NCI-H1105 (cell line): ENCODE measurements at places on chromosomes 5 and 9.
A peak's percentile ranks its signal among the peaks of the same experiment; 100 is the strongest.

- no peak for DNase-seq
Observed at GRCh38 chr5:154836225-154836624, 14.2 kb downstream of the FAXDC2 start.

DNA sequence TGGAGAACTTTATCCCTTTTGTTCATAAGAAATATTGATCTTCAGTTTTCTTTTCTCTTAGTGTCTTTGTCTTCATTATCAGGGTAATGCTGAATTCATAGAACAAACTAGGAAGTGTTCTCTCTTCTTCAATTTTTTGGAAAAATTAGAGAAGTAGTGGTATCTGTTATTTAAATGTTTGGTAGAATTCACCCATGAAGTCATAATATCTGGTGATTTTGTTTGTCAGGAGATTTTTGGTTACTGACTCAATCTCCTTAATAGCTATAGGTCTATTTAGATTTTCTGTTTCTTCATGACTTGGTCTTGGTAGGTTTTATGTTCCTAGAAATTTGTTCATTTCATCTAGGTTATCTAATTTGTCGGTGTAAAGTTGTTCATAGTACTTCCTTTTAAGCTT, 45.4 kb upstream of the STARD4 start:
- DNase-seq, result no peak

GRCh38 chr5:103539376-103540330, 22.9 kb downstream of the NUDT12 start:
- no peak for DNase-seq

DNA sequence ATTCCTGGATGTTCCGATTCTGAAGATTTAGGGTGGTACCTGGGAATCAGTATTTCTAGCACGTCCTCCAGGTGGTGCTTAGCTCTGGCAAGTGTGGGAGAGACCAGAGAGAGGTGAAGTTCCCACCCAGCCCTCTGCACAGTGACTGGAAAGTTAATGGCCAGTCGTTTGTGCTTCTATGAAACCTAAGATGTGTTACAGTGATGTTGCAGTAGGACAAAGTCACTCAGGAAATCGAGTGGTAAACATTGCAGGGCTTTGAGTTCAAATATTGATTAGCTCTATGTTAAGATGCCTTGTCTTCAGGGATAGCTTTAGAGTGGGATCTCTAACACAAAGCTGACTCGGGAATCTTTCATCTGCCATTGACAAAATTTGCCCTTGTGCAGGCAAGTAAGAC, 55.6 kb downstream of the PIK3R1 start:
- no peak for DNase-seq

GRCh38 chr5:33317271-33317670, 123.5 kb upstream of the TARS1 start:
- no peak for DNase-seq

- peak; percentile 64 for DNase-seq
Observed at GRCh38 chr5:76986825-76987526, 34.1 kb downstream of the CRHBP start.

DNA sequence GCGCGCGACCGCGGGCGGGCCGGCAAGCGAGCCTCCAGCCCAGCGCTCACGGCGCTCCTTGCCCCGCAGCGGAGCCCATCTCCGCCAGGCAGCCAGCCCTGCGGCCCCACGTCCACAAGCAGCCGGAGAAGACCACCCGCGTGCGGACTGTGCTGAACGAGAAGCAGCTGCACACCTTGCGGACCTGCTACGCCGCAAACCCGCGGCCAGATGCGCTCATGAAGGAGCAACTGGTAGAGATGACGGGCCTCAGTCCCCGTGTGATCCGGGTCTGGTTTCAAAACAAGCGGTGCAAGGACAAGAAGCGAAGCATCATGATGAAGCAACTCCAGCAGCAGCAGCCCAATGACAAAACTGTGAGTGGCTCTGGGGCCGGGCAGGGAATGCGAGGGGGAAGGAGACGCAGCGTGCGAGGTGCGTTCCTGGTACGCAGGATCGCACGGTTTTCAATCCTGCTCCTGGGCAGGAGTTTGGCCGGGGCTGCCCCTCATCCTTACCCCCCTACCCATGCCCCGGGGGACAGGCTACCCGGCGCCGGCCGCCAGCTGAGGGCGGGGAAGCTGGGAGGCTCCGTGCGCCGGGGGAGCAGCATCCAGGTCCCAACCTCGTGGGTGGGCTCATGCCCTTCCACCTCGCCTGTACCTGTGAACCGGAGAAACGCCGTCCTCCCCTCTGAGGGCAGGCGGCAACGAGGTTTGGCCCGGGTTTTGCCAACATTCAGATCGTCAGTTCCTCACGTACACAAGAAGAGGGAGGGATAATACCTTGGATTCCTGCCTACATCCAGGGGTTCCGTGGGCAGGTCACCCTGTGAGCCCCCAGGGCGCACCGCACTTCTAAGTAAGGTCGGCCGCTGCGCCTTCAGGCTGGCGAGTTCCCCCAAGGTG, 6.6 kb downstream of the ISL1 start:
- peak; percentile 29 for DNase-seq

GRCh38 chr5:62343428-62343827, 37.4 kb downstream of the KIF2A start:
- DNase-seq, result no peak

- no peak for DNase-seq
Observed at GRCh38 chr9:89532478-89532877, 34.6 kb upstream of the SEMA4D start.

GRCh38 chr9:18478501-18479361, 4.8 kb downstream of the ADAMTSL1 start:
- no peak for DNase-seq

- DNase-seq, result no peak
Observed at GRCh38 chr5:132085686-132086085, 12.1 kb downstream of the CSF2 start.

- no peak for DNase-seq
Observed at GRCh38 chr5:10705747-10706146, 55.3 kb downstream of the DAP start.

DNA sequence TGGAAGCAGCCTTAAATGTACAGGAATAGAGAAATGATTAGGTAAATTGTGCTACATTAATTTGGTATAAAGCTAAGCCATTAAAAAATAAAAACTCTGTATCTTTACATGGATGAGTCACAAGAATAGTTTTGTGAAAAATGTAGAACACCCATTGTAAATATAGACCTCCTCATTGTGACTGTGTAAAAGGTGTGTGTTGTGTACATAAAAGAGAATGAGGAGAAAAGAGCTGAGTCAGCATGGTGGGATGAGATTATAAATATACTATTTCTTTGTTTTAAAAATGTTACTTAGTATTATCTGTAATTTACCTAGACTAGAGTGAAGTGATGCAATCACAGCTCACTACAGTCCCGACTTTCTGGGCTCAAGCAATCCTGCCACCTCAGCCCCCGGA, 250.5 kb downstream of the KIAA0825 start:
- DNase-seq, result no peak

GRCh38 chr9:126459126-126459525, 132.5 kb downstream of the MVB12B start:
- no peak for DNase-seq

- no peak for DNase-seq
Observed at GRCh38 chr9:82997476-82998140, 65.3 kb downstream of the RASEF start.

- DNase-seq, result peak; percentile 20
Observed at GRCh38 chr5:10355071-10355889, 1.8 kb downstream of the MARCHF6 start.
